ENCODE measurements at places on chromosomes 7 and 10.

DNA sequence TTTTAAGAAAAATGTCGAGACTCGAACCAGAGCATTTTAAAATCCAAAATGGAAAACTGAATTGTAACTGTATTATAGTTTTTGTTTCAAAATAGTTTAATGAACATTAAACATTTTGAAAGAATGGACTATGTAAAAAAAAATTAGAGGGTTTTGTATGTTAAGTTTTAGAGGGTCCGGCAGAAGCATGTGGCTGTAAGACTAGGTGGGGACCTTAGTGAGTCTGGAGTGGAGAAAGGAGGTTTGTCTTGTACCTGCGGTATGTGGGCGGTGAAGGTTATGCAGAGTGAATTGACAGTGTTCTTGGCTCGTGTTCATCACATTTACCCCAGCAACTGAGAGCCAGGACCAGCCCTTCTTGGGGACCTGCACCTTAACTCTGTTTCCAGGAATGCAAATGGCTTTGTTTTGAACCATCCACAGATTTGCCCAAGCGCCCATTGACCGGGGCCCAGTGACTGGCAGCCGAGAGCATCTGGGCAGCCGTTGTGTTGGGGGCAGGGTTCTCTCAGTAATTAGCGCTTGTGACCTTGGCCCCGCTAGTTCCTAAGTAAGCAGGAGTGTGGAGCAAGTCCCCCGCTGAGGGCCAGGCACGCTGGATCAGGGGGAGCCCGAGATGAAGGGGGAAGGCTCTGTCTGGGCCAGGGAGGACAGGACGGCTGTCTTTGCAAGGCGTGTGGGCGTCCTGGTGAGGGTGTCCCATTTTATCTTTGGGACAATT, 1.4 kb upstream of the KLF6 start:
- no peak for DNase-seq

DNA sequence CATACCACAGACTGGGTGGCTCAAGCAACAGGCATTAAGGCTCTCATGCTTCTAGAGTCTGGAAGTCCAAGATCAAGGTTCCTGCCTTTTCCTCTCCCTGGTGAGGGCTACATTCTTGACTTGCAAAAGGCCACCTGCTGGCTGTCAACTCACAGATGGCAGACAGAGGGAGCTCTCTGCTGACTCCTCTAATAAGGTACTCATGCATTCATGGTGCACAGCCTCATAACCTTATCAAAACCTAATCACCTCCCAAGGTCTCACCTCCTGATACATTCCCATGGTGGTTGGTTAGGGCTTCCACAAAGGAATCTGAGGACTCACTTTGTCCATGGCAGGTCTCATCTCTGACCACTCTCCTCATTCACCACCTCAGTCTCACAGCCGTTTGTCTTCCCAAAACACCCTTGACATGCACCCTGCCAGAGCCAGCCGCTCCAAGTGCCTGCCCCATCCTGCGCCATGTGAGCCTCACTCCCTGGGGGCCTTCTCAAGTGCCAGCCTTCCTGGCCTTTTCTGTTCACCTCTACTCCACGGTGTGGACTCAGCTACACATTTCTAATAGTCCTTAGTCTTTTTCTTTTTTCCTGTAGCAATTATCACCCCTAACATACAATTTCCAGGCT, 400.3 kb upstream of the ADARB2 start:
- no peak for DNase-seq

GRCh38 chr7:120833546-120833945, 24.4 kb downstream of the TSPAN12 start:
- no peak for DNase-seq

GRCh38 chr7:26685606-26686005, 178.8 kb downstream of the SKAP2 start:
- DNase-seq, result no peak

- no peak for DNase-seq
These were observed 5.9 kb downstream of the FBXL13 start for GRCh38 chr7:103068414-103069403.

DNA sequence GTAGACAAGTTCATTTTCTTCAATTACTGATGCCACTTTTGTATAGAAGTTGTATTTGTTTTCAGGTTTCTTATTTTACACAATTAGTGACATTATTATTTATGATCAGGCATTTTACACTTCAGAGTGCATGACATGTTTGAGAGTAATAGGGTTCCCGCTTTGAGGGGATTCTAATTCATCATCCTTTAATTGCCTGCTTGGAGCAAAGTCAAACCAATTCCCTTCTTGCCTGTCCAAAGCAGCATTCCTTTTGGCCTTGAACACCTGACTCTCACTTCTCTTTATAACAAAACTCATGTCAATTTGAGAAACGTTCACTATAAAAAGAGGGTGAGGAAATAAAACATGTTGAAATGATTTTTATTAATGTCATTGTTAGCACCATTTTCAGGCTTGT, 1149.4 kb downstream of the NXPH1 start:
- no peak for DNase-seq

- DNase-seq, result no peak
These were observed 205.6 kb downstream of the GRID1 start for GRCh38 chr10:86160890-86161585.

DNA sequence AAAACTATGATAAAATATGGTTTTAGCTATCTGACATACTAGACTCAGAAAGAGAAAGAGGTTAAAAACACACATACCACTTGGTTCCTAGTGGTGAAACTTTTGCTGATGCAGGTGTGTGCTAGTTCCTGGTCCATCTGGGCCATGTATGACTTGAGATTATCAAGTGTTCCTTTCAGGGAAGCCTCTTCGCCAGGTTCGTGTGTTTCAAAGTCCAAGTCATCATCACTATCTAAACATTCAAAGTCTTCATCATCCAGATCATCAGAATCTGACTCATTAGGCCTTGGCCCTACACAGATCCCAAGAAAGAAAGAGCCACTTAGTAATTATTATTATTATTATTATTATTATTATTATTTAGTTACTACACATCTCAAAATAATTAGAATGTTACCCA, 26.4 kb downstream of the NUDT13 start:
- DNase-seq, result no peak

DNA sequence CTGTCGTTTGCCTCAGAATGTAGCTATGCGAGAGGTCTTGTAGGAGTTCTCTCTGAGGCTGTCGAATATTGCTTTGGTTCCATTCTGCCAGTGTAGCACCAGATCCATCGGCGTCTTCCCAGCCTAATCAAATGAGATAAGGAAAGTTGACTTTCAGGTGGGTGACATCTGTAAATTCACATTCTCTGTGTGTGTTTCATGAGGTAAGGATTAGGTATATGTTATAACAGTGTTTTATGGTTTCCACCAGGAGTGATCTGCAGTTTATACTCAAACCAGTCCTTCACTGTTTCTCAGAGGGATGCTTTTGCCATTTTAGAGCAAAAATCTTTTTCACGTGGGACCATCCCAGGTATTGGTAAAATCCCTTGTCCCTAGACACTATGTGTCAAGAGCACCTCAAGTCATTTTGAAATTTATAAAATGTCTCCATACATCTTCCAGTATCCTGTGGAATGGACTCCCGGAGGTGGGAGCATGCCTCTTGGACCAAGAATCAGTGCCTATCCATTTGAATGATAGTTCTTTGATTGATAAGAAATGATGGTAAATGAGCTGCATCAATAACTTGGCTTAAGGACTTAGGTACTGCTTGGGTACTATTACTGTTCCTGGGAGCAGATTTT, 7.9 kb downstream of the ANKRD1 start:
- no peak for DNase-seq

DNA sequence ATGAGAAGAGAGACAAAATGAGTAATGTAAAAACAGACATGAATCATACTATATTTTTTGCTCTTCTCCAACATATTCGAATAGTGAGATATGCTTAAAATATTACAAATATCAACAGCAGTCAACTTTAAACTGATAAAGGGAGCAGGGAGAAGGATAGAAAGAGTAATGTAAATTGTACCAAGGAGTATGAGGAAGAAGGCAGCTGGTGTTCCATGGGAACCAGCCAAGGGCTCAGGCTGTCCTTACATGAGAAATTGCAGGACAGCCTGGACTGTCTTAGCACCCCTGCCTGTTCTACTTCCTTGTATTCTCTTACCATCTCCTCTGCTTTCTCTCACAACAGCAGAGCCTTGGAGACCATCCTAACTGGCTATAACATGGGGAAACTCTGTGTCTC, 128.7 kb downstream of the TSPAN12 start:
- DNase-seq, result no peak

- DNase-seq, result no peak
These were observed 322.6 kb downstream of the RNLS start for GRCh38 chr10:88260329-88261051.

- DNase-seq, result peak; percentile 63
These were observed 53.5 kb downstream of the AOAH start for GRCh38 chr7:36670585-36671431.

DNA sequence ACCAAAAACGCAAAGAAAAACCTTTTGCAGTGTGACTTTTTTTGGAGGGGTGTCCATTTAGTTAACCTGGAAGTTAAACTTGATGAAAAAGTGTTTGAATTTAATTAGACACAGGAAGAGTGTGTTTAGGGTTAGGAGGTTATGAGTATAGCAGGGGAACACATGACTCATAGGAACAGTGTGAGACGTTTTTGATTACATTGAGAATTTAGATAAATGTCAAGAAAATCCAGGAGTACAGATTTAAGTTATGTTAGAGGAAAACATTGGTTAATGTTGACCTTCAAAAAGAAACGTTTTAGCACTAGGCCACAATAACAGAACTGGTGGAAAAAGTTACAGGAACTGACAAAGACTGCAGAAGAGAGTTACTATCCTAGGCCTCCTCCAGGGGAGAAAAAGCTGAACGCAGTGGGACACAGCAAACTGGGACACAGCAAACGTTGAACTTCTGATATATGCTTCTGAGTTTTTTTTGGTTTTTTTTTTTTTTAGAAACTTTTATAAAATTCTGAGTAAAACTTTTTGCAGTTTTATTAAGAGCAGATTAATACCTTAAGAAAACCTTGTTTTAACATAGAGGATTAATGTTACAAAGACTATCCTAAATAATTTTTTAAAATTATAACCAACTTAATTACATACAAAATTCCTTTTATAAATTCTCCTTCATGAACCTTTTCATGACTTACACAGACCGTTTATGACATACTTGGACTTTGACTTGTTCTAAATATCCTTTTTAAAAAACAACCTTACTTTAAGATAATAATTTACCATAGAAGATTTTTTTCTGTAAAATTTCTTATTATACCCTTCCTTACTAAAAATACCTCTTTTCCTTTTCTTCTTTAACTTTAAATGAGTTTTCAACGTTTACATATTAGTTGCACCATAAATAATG, 22.2 kb downstream of the LANCL2 start:
- no peak for DNase-seq

GRCh38 chr7:27316311-27316710, 73.7 kb downstream of the EVX1 start:
- no peak for DNase-seq

- DNase-seq, result no peak
These were observed 106.2 kb upstream of the RHOBTB1 start for GRCh38 chr10:61050120-61050745.

DNA sequence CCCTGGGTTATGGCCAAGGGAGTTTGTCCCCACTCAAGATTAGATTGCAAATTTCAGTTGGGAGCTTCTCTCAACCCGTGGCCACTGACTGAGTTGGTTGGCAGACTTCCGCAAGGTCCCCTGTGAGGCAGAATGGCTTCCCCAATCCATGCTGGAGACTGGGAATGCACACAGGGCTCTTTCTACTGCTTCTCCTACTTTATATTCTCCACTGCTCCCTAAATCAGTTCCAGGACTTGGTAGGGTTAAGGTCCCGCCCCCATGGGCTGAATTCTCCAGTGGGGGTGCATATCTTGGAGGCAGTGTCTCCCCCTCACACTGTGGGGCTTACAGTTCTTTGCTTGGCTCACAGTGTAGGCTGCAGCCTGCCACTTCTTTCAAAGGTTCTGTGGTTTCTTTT, 404.2 kb downstream of the PTPRN2 start:
- DNase-seq, result no peak
